CD4-positive, alpha-beta T cell treated with Interleukin-6 at 100 ng/mL for 8 hours (primary cell): ENCODE measurements at places on chromosomes 6 and 20.

GRCh38 chr6:130697271-130697994 is 129.8 kb upstream of the SMLR1 start:
- DNase-seq: no peak

GRCh38 chr6:3926150-3926482 is 76.9 kb downstream of the FAM50B start:
- DNase-seq: no peak

- DNase-seq: no peak
Measured at GRCh38 chr6:149716181-149716963, 1.5 kb downstream of the LATS1 start.

GRCh38 chr6:37054580-37054979 is 49.1 kb downstream of the FGD2 start:
- DNase-seq: no peak

GRCh38 chr20:44761423-44761822 is 15.8 kb downstream of the KCNK15 start:
- no peak for DNase-seq

DNA sequence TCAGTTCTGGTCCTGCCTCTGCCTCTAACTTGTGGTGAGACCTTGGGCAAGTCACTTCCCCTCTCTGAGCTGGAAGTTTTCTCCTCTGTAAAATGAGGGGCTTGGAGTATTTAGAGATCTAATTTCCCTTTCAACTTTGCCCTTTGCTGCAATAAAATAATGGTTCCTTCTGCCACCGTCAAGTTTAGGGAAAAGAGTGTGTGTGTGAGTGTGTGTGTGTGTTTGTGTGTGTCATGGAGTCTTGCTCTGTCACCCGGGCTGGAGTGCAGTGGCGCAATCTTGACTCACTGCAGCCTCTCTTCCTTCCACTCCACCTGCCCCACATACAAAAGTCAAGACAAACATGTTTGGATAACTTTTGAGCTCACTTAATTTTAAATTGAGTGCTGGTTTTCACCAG is 39.2 kb upstream of the PIM1 start:
- no peak for DNase-seq

GRCh38 chr6:115539531-115539930 is 521.2 kb downstream of the FRK start:
- no peak for DNase-seq

DNA sequence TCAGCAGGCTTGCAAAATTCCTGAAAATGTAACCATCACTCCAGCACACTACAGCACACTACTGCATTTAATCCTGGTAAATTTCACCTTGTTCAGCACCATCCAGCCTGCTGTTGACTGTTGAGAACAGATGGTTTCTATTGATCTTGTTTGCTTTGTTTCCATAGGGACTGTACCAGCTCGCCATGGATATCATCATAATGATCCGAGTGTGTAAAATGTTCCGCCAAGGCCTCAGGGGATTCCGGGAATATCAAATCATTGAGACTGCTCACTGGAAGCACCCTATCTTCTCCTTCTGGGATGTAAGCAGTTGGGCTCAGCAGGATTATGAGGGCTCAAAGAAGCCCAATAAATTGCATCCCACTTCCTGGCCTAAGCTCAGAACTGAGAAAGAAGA is 4.1 kb downstream of the CNBD2 start:
- DNase-seq: no peak

GRCh38 chr6:46583081-46583480 is 69.5 kb downstream of the CYP39A1 start:
- DNase-seq: no peak

GRCh38 chr6:38185752-38186151 is 366.2 kb downstream of the ZFAND3 start:
- no peak for DNase-seq

DNA sequence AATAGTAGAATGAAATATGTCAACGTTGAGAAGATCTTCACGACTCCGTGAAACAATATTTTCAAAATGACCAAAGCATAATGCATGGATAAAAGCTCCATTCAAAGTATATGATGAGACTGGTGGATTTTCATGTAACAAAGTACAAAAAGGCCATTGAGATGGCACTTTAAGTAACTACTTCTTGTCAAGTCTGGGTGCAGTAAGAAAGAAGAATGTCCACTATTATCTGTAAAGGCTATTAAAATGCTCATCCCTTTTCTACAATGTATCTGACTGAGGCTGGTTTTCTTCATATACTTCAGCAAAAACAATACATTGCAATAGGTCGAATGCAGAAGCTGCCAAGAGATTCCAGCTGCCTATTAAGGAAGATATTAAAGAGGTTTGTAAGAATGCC is 457.4 kb downstream of the PKHD1 start:
- no peak for DNase-seq

DNA sequence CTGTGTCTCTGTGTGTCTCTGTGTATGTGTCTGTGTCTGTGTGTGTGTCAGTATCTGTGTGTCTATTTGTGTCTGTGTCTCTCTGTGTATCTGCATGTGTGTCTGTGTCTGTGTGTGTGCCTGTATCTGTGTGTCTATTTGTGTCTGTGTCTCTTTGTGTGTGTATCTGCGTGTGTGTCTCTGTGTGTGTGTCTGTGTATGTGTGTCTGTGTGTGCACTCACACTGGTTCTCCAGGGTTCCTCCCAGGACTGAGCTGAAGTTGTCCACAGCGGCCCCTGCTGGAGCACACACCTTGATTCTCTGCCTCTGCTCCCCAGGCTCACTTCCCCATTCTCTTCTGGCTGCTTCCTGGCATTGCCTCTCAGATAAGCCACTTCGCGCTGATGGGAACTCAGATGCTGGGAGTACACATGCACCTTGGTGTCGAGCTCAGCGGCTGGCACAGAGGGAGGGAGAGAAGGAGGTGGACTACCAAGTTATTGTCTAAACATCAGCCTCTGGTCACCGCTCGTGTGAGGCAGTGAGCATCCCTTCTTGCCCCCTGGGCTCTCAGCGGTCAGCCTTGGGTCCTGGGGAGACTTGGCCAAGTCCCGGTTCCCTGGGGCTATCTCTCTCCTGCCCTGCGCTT is 104.9 kb upstream of the NXT1 start:
- DNase-seq: peak; percentile 6

DNA sequence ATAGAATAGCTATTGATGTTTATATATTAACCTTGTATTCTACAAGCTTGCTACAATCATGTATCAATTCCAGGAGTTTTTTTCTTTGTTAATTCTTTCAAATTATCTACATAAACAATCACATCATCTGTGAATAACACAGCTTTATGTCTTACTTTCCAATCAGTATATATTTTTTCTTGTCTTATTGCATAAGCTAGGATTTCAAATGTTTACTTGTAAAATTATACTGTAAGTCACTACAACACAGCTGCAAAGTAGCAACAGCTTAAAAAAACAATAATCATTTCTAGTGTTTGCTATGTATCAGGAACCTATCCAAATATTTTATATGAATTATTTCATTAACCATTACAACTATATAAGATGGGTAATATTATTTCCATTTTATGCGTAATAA is 270.4 kb downstream of the KIF16B start:
- DNase-seq: no peak

GRCh38 chr20:19786311-19786710 is 28.3 kb downstream of the RIN2 start:
- DNase-seq: no peak

DNA sequence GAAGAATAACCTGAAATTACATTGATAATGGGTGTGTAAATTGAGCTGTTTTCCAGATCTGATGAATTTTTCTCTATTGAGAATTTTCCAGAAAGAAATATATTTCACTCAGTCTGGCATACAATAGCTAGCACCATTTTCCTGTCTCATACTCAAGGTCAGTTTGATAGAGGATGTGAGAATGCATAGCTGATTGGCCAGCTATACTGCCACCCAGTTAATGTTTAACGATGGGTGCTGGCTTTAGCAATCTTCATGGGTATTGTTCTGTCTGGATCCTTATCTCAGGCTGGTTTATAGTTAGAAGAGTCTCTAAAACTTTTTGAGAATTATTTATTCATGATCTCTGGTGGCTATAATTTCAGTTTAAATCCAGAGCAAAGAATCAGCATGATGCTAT is 147.4 kb downstream of the HDGFL1 start:
- no peak for DNase-seq
